ENCODE measurements at places on chromosomes 2 and 18.

- DNase-seq, result no peak
Measured at GRCh38 chr2:86124683-86125082, 18.6 kb downstream of the PTCD3 start.

DNA sequence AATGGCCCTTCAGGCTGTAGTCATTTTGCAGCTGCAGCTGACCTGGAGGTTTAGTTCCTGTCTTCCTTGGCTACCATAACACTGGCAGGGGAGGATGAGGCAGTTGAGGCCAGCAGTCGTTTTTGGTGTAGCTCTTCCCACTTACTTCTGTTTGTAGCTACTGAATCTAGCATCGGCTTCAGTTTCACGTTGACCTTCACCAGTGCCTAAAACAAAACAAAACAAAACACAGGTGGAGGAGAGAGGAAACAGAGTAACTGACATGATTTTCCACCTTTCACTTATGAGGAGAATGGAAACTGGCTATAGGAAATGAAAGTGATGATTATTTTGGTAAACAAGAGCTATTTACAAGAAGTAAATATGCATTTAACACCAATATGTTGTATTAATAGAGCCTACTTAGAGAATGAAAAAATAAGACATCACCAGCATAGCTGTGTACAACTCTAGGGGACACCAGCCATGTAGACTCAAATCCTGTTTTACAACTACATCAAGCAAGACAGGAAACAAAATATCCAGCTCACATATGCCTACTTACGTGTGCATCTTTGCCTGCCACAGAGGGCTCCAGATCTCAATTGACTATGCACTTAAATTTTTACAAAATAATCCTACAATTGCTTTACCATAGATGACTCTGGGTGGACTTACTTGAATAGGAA, 236.9 kb downstream of the AGPS start:
- no peak for DNase-seq

DNA sequence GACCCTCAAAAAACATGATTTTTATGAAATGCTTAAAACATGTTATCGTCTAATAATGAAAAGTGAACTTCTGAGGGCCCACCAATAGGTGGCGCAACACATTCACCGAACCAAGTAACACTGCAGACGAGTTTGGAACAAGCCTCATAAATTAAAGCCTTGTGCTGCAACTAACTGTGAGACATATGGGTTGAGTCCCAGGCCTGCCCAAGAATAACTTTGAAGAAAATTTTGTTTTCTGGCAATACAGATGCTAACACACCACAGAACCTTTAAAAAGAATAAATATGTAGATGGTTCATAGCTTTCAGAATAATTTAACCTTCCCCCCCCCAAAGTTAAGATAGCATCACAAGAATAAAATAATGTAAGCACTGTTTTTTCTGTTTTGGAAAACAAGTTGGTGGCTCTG, 285.9 kb downstream of the RNF144A start:
- no peak for DNase-seq

DNA sequence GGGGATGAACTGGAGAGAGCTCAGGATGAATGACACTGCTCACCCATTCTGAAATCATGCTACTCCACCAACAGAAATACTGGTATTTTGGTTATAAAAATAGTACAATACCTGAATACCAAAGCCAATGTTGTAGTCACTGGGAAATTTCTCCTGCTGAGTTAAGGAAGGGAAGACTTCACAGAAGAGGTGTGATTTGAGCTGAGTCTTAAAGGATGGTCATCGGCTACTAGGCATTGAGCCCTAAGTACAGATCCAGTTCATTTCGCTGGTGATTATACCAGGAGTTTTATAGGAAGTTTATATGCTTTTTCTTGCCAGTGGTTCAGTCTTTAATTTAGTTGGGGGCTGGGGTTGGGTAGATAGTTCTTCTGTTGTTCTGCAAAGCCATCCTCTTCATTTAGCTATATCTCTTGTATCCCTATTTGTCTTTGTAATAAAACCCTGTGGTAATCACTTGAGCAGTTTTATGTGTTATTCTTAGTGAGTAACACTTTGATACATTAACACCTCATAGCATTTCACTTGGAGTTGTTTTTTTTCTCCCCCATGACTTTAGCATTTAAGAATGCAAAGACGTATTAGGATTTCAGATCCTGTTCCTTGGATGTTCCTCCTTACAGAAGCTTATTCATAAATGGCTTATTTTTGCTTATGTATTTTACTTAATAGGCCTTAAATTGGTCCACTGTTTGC, 239.9 kb upstream of the FOSL2 start:
- no peak for DNase-seq

DNA sequence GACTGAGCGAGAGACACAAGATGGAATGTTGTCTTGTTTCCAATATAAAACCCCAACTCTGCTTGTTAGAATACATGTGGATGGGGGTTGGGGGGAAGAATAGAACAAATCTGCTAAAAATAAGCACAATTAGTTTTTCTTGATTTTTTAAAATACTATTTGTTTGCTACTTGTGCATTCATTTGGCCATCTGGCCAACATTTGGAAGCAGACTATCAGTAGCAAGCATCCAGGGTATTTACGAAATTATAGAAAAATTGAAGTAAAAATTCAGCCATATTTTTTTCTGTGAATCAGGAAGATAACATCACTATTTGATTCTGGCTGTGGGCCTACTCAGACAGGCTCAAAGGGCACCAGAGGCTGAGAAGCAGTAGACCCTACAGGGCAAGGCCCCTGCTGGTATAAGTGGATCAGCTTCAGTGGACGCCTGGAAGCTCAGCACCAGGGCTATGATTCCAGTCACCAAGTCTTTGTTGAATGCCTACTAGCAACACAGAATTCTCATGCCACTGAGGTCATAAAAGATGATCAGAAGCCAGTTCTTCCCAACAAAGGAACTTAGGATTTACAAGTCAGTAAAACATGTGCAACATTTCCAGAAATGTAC, 133.9 kb downstream of the CCBE1 start:
- no peak for DNase-seq

- DNase-seq, result no peak
Measured at GRCh38 chr2:104769096-104769495, 84.8 kb upstream of the POU3F3 start.

DNA sequence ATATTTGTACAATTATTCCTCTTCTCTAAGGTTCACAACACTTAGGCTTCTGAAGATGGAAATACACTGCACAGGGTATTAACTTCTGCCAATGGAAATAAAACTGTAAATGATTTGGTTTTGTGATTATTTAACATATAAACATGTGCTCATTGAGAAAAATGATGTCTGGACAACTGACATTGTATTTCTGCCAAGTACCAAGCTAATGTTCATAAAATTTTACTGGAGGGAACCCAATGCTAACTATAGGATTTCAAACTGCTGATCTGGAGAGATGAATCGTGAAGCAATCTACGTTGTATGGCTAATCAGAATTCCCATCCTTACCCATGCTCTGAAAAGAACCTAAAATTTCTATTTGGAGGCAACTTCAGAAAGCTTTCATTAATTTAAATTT, 279.7 kb downstream of the NRXN1 start:
- DNase-seq, result no peak

- no peak for DNase-seq
Measured at GRCh38 chr2:69603146-69603743, 40.3 kb downstream of the AAK1 start.

- no peak for DNase-seq
Measured at GRCh38 chr2:37827455-37827854, 97.6 kb upstream of the RMDN2 start.

DNA sequence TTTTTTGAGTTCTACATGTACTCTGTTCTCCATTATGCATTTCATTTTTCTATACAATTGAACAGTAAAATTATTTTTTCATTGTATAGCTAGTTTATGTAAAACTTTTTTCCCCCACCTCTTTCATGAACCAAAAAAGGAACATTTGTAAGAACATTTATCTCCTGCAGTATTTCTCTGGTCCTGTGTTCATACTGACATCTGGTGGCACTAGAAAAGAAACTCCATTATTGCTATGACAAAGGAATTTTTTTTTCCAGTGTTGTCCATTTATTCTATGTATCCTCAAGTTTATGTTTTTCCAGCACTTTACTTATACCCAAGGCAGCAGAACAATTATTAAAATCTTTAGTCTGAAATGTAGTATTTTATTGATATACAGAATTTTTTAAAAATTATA, 27.4 kb upstream of the CHAC2 start:
- DNase-seq, result no peak

GRCh38 chr2:219254590-219255201, 978 bp upstream of the TUBA4A start:
- DNase-seq, result no peak

- DNase-seq, result no peak
Measured at GRCh38 chr2:104164721-104165252, 689.1 kb upstream of the POU3F3 start.

- no peak for DNase-seq
Measured at GRCh38 chr2:120251078-120251477, 1.6 kb upstream of the RALB start.

GRCh38 chr18:11336241-11336640, 186.9 kb upstream of the PIEZO2 start:
- no peak for DNase-seq

DNA sequence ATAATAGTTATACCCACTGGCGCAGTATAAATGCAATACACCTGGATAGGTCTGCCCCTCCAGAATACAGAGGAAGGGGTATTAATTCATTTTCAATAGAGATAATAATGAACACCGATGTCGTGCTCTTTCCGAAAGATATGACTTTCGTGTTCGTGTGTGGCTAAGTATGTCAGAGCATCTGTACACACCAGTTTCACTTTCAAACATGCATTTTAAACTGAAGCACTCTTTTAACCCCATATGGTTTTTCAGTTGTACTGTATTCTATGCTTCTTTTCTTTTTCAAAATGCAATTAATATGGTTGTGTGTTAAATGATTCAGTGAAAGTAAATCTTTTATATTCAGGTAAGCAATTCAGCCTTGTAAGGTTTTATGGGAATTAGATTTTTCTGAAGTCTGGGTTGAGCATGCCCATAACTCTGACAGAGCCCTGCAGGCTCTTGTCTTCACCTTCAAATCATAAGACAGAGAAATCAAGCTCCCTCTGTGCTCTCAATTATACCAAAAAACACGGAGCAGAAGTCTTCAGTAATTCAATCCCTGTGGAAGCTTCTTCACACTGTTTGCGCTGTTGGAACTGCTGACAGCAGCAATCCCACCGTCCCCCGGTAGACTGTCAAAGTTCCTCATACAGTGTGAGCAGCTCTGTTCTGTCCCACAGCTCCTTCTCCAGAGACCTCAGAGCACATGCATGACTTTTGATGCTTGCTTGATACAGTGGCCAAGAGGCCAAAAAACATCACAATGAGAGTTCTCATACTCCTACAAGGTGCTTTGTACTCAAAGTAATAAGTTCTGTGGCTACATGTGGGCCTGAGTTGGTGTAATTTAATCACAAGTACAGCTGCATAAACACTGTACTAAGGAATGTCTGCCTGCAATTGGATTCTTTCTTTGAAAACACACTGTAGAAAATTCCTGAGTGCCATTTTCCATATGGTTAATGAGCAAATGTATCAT, 186.8 kb downstream of the ZNF521 start:
- no peak for DNase-seq

GRCh38 chr18:70354080-70354479, 65.2 kb downstream of the SOCS6 start:
- DNase-seq, result no peak

DNA sequence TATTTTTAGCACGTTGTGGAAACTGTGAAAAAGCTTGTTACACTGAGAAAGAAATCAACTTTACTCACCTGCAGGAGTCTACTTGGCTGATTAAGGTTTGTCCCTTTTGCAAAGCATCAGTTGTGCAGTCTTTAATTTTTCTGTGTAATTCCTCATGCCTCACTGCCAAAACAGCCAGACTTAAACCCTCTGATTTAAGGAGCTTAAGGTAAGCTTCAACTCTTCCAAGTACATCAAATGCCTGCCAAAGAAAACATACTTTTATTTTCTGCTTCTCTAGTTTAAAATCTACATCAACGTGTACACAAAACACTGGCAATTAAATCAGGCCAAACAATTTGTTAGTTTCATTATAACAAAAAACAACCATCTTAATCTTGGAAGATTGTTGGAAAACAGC, 98.0 kb upstream of the TTN start:
- no peak for DNase-seq

DNA sequence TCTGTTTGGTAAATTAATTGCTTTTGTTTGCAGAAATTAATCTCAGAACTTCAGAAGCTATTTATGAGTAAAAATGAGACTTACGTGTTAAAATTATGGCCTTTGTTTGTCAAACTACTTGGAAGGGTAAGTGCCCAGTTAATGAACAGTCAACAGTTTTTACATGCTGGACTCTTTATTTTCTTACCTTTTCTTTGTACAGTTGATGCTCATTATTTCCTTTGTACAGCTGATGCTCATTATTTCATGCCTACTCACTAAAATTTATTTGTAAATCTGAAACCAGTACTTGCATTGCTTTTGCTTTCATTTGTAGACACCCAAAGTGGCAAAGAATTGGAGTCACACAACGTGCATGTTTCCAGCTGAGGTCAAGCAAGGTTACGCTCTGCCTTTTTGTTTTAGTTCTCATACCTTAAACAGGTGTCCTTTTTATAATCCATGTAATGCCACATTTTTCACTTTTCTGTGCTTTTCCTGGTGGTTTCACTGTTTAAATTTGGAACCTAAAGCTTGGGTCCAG, 13.3 kb downstream of the RIF1 start:
- DNase-seq, result no peak

- DNase-seq, result no peak
Measured at GRCh38 chr2:69594341-69594740, 49.2 kb downstream of the AAK1 start.

- no peak for DNase-seq
Measured at GRCh38 chr2:239109041-239109927, 261.4 kb downstream of the TWIST2 start.

GRCh38 chr2:219358170-219359075, 25.9 kb upstream of the RESP18 start:
- no peak for DNase-seq

DNA sequence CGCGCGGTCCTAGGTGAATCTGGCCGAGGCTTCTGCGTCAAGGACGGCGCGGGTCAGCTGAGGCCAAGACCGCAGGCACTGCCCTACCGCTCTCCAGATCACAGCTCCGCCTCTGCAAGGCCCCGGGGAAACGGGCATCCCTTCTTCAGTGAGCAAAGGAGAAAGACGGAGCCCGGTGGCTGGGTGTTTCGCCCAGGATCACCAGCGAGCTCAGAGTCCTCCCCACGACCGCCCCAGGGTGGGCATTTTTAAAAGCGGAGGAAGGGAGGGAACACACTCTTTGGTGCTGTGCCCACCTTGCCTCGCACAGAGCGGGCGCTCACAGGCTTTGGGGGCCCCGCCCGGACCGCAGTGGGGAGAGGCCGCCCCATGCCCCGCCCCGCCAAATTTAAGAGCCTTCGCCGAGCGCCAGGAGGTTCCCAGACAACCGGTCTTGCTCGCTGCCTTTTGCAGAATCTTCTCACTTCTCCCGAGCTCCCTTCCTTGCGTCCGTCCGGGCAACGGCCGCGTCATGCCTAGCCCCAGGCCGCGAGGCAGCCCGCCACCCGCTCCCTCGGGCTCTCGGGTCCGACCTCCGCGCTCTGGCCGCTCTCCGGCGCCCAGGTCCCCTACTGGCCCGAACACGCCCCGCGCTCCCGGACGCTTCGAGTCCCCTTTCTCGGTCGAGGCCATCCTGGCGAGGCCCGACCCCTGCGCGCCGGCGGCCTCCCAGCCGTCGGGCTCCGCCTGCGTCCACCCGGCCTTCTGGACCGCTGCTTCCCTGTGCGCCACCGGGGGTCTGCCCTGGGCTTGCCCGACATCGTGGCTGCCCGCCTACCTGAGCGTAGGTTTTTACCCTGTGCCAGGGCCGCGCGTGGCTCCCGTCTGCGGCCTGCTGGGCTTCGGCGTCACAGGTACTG, at the start of gene NOTO:
Gene NOTO (plus strand): TSS at position 419 of the 899 bp plus-strand sequence. CDS start 93 bp downstream, at position 512.
- DNase-seq, result no peak

GRCh38 chr18:77487951-77488740, 238.5 kb downstream of the GALR1 start:
- DNase-seq, result no peak

GRCh38 chr2:120912101-120912985, 176.7 kb downstream of the GLI2 start:
- DNase-seq, result no peak

Data from 8988T (cell line).